ENCODE measurements at places on chromosomes 12 and 14.

DNA sequence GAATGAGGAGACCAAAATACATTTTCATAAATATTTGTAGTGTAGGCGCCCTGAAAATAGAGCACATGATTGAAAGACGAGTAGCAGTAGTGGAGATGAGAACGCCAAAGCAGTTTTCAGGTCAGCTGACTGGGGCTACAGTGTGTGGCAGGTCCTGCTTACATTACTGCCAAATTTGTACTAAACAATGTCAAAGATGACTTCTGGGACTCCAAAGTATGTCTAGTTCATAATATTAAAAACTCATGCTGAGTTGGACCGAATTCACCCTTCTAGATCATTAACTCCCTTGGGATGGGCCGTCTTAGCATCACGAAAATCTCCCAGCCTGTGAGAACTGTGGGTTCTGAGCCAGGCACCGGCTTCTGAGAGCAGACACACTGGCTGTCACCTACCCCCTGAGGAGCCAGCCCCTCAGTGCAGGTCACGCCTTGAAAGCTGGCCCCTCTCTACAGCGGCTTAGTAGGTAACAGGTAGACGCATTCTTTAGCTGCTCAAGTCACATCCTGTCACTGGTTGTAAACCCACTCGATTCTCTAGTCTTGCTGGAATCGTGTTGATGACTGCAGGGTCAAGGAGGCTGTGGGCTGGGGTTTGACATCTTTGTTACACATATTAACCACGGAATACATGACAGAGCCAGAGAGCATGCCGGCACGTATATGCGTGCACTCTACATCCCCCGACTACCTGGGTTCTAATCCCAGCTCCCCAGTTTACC lies 210.4 kb downstream of the ETV6 start:
- DNase-seq: no peak

DNA sequence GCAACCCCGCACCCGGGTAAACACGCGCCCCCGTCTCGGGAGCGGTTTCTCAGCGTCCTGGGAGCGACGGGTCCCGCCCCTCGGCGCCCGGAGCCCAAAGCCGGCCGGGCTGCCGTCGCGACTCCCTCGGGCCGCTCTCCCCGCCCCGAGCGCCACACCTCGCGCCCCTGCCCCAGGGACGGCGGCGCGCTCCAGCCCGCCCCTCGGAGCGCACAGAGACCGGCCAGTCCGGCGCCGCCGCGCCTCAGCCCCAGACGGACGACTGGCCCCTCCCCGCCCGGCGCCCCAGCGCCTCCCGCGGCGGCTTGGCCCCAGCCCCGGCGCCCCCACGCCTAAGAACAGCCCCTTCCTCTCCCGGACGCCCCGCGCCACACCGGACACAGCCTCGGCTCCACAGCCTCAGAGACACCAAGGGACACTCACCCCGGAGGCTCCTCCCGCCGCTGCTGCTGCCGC lies 411 bp downstream of the BTBD7 start:
- DNase-seq: peak; percentile 45

DNA sequence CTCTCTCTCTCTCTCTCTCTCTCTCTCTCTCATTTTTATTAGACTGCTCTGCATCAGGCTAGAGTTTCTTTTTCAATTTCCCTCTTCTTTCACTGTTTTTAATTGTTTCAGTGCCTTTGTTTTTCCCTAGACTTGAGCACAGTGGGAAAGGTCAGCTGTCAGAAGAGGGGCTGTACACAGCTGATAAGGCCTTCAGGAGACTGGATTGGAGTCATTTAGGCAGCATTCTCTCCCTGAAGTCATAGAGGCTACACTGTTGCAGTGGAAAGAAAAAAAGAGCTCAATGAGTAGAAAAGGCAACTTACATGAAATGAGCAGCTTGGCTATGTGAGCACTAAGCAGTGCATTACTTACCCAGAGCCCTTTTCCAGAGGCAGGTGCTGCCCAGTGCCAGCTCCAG lies 456.9 kb downstream of the NRXN3 start:
- DNase-seq: no peak

- no peak for DNase-seq
These were observed 68.1 kb downstream of the LRRK2 start for GRCh38 chr12:40292788-40293429.

- peak; percentile 38 for DNase-seq
These were observed 24.5 kb downstream of the CDKN1B start for GRCh38 chr12:12741660-12742059.

GRCh38 chr14:103022002-103022684 lies 35.2 kb downstream of the CDC42BPB start:
- no peak for DNase-seq

- peak; percentile 69 for DNase-seq
These were observed 39.1 kb upstream of the INF2 start for GRCh38 chr14:104650057-104650980.

DNA sequence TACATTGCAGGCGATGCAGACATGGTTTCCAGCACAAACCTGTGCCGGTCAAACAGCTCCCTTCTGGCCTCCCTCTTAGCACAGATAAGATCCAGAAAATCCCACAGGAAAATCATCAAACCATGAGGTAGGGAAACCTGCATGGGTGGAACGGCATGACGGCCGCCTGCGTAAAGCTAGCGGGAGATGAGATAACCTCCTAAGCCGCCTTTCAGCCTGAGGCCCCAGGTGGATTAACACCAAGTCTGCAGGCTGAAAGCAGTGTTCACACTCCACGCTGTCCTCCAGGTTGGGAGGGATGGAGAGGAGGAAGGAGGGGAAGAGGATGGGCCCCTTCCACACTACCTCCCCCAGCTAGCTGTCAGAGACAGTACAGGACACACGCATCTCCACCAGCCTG lies 63.8 kb downstream of the TSPAN11 start:
- DNase-seq: no peak

- DNase-seq: no peak
These were observed 48.7 kb upstream of the TRAF3 start for GRCh38 chr14:102728501-102728900.

DNA sequence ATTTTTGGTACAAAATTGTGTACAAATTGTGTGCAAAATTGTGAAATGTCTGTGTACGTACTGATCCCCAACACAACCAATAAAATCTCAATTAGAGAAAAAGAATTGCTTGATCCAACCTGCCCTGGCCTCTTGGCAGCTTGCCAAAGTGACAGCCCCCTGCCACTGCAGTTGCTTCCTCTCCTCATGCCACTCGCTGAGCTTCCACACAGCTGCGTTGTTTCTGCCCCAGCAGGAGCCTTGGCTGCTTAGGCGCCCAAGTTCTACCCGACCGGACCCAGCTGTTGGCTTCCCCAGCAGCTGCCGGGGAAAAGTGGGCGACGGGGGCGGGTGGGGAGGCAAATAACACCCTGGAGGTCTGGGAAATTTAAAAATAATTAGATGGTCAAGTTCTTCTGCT lies 171.8 kb upstream of the ATF7IP start:
- no peak for DNase-seq

- DNase-seq: peak; percentile 68
These were observed at the start of gene FBXL14 for GRCh38 chr12:1594261-1595025. FBXL14 (minus strand) TSS chr12:1594581; CDS start chr12:1594066, 515 bp downstream.

DNA sequence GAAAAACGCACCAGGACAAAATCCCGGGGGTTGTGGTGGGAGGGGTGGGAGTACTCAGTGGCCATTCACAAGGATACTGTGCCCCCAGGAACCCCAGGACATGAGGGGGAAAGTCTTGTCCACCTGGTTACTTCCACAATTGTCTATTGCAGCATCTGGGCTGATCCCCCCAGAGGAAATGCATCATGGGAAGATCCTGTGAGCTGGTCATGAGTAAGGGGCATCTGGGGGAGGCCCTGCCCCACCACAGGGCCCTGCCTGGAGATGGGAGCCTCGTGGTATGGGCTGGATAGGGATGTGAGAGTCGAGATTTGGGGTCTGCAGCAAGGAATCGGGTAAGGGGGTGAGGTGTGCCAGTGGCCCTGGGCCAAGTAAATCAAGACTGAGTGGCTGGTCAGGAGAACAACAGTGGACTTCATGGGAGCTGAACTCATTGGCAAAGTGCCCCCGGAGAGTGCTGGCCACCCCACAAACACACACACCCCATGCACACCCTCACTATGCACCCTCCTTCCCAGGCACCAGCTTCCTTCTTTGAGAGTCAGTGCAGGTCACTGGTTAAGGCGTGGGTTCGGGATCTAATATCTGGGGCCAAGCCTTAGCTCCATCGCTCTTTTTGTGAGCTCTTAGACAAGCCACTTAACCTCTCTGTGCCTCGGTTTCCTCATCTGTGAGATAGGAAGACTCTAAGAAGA lies 3.0 kb upstream of the SERPINA1 start:
- DNase-seq: no peak

DNA sequence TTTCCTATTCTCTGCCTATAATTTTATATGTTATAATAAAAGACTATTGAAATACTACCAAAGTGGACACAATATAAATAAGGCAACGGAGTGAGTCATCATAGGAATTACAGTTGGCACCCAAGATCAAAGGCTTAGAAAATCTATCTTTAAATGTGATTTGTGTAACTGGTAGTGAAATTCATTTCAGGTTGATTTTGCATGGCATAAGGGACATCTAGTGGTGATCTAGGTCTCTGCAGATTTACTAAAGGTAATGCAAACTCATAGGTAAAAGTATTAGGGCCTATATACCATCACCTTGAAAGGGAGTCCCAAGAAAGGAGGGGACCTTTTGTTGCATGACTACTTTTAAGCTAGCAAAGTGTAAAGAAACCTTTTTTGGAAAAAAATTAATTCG lies 527.2 kb downstream of the NRXN3 start:
- peak; percentile 6 for DNase-seq

DNA sequence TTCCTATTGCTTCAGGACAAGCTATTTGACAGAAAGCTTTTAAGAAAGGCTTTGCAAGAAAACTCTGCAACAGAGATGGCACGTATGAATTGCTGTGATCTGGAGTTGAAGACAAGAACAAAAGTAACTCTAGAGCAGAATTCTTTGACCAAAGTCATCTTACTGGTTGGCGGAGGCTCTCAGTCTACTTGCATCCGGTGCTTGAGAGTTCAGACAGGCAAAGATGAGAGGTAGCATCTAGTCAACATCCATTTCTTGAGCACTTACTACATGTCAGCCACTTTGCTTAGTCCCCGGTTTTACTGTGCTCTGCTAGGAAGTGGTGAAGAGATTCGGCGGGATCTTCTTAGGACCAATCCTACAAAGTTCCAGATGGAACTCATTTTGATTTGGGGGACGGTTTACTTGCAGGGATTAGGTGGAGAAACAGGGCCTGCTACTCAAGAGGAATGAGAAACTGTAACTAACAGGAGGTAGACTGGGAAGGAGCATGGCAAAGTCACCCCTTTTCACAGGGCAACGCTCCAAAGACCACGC lies 404 bp upstream of the CCDC91 start:
- no peak for DNase-seq

GRCh38 chr12:66058554-66058953 lies 72.0 kb downstream of the LLPH start:
- no peak for DNase-seq

DNA sequence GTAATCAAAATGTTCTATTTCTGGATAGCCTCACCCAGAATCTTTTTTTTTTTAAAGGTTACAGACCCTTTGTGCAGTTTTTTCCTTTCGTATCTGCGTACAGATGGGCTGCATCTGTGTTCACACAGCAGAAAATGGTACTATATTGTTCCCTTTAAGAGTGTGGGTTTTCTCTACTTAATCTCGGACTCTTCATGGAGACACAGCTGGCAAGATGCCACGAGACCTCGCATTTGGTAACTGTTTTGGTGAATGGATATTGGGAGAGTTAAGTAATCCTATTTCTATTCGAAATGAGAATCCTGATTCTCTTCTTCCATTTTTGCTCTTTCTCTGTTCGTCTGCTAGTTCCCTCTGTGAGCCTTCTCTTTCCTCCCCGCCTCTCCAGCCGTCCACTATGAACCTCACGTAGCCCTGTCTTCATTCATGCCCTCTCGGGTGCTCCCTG lies 85.7 kb downstream of the SAMD4A start:
- DNase-seq: no peak

DNA sequence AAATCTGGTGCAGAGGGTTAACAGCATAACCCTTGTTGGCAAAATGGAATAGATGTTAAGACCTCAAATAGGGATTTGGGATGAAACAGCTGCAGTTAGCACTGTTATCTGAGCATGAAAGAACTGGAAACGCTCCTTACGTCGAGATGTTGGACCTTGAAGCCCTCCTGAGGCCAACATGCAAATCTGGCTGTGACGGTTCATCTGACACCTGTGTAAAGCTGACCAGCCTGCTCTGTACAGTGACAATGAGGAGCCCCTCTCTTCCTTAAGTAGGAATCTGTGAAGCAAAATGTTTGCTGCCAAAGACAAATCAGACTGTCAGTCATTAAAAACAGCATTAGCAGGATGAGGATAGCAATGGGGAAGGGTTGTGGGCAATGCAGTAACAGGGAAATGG lies 36.5 kb downstream of the PAPLN start:
- DNase-seq: no peak

GRCh38 chr12:112327209-112327938 lies 54.9 kb downstream of the HECTD4 start:
- DNase-seq: peak; percentile 41

DNA sequence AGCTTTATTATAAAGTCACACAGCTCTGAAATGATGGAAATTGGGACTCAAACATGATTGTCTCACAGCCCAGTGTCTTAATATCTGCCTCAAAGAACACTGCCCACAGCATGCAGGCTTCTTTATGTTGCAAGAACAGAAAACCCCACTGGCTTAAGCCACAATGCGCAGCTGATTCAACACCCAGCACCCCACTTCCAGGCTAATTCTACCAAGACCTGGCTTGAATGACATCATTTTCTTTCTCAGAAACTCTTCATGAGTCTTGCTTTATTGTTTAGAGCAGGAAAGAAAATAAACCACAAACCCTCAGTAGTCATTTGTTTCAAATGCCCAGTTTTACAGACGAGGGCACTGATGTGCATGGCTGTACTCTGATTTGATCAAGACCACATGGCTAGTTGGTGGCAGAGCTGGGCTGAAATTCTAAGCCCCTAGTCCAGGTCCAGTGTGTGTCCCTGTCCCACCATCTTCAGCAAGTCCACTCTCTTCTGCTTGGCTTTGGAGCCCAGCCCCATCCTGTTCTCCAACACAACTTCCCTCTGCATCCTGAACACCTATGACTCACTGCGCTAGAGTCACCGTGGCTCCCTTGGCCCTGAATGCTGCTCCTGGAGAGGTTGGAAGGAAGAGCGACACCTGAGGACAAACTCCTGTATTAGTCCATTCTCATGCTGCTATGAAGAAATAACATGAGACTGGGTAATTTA lies 50.3 kb upstream of the SRSF5 start:
- DNase-seq: no peak

DNA sequence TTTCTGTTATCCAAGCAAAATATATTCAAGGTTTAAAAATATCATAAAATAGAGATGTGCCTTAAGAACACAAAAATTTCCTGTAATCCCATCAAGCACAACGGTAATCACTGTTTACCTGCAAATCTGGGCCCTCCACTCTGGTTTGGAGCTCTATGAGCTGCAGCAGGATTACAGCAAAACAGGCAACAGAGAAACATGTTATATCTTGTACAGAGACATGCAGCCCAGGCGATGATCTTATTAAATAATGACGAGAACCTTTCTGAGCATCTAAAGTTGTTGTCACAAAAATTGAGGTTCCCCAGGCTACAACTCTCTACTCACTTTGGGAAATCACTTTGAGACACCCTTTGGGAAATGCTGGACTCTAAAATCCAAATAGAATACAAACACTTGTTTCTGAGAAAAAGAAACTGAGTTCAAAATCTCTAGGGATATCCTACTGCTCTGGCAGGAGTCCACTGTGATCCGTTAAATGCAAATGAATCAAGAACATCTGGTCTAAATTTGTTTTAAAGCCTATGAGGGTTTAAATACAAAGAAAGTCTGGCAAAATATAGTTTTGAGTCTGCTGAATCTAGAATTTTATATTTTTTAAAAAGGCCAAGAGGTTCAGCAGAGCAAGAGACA lies 36.3 kb downstream of the STON2 start:
- DNase-seq: no peak

All from hematopoietic multipotent progenitor cell treated with erythropoietin and hydrocortisone succinate and interleukin-3 and kit ligand, for 15 days (in vitro differentiated cells).